ENCODE measurements at places on chromosomes 3 and 15.

GRCh38 chr3:146865175-146865755 lies 260.1 kb upstream of the PLSCR5 start:
- peak; percentile 13 for DNase-seq

DNA sequence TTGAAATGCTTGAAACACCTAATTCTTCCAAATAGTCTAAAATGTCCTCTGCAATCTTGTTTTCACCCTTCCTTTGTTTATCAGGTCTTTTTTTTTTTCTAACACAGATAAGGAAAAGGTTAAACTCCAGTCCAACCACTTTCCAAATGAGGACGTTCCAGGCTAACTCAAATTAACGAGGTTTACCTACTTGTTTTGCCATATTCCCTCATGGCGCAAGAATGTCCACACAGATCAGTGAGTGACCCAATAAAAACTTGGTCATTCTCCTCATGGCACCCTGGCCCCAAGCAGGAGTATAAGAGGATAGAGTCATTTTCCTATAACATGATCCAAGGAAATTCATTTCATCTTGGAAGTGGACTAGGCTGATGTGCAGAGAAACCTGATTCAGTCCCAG lies 6.6 kb upstream of the LIPC start:
- peak; percentile 30 for DNase-seq

GRCh38 chr3:181326637-181327223 lies 337.2 kb upstream of the DNAJC19 start:
- peak; percentile 37 for DNase-seq

DNA sequence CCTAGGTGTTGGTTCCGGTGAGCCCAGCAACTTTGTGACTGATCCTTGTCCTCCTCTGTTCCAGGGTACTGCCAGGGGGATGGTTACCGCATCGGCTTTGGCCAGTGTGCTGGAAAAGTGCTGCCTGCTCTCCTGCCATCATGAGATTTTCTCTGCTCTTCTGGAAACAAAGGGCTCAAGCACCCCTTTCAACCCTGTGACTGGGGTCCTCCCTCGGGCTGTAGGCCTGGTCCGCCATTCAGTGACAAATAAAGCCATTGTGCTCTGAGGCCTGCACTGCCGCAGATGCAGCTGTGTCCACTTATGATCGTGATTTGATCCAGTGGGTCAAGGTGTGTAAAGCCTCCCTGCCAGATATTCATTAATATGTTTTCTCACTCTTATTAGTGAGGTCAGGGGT lies 33.3 kb downstream of the FAH start:
- DNase-seq: no peak

DNA sequence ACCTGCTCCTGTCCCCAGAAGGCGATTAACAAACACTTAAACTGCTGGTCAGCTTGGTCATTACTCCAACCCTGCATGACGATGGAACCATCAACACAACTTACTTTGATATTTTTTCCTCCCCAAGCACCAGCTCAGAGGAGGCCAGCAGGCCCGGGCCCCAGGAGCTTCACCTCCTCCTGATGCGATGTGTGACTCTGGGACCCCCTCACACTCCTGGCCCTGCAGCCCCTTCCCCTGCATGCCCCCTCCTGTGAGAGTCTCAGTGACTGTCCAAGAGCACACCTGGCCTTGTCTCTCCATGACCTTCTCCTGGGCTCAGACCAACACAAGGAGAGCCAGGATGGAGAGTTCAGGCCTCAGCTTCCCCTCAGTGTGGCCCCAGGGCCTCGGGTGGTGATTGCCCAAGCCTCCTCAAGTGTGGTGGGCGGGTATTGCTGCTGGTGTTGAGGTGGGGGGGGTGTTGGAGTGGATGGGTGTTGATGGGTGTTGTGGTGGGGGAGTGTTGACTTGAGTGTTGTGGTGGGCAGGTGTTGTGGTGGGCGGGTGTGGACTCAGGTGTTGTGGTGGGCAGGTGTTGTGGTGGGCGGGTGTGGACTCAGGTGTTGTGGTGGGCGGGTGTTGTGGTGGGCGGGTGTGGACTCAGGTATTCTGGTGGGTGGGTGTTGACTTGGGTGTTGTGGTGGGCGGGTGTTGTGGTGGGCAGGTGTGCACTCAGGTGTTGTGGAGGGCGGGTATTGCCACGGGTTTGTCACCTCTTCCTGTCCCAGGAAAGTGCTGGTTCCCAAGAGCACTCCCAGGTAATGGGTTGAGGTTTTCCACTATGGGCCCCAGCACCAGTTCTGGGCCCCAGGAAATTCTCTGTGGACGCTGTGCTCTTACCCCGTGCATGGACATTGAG lies 68.1 kb downstream of the TFRC start:
- no peak for DNase-seq

- DNase-seq: no peak
Measured at GRCh38 chr15:66955871-66956585, 109.4 kb upstream of the SMAD3 start.

- no peak for DNase-seq
Measured at GRCh38 chr3:75342425-75342824, 321.7 kb upstream of the FRG2C start.

DNA sequence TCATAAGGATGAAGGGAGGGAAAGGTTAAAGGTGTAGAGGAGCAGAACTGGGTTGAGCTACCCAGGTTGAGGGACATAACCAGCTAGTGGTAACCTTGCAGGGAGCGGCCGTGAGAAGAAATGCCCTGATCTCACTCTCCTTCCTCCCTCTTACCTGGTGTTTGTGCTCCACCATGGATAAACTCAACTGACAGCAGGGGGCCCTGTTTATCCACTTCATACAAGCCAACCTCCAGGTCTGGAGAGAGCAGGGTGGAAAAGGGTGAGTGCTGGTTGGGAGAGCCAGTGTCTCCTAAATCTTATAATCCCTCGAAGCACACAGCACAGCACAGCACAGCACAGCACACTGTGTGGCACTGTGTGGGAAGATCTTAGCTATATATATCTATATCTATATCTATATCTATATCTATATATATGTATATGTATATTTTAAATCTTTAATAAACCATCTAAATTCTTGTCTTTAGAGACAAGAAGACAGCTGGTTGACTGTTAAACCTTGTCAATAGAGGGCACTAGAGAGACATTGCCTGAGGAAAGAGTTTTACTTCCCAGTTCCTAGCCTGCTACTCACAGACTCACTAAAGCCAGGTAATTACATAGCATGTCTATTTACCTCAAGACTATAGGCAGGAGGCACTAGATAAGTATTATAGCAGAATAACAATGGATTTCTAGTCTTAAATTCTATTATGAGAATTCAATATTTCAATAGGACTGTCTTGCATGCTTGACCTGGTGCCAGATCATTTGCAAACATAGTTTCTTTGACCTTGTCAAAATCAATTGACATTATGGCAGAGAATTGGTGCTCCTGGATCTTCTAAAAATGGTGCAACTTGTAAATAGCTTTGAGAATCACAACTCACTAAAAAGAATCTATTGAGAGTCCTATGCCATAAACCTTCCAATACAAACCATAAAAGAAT lies 21.7 kb upstream of the FMN1 start:
- peak; percentile 58 for DNase-seq

GRCh38 chr3:196554205-196554604 lies 14.1 kb downstream of the WDR53 start:
- DNase-seq: no peak

- peak; percentile 60 for DNase-seq
Measured at GRCh38 chr3:61927332-61927731, 366.0 kb downstream of the PTPRG start.

DNA sequence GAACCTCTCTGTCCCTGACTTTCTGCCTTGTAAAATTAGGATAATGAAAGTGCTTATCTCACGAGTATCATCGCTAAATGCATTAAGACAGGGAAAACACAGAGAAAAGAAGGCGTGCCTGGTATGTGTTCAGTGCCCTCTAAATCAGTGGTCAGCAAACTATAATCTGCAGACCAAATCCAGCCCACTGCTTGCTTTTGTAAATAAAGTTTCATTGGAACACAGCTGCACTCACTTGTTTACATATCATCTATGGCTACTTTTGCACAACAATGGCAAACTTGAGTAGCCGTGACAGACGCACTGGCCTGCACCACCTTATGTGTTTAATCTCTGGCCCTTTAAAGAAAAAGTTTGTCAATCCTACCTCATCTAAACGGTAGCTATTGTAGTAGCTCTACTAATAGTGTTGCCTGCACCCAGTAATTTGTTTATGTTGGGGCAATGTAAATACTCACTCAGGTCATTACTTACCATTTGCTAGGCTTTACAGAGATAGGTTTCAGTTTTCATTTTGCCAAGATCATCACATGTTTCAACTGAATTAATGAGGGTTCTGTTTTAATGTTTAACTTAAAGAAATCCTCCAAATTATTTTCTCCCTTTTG lies 229.4 kb downstream of the FEZF2 start:
- DNase-seq: no peak

- no peak for DNase-seq
Measured at GRCh38 chr3:121817753-121818152, 17.1 kb downstream of the IQCB1 start.

- no peak for DNase-seq
Measured at GRCh38 chr3:141810161-141810560, 47.0 kb downstream of the GRK7 start.

DNA sequence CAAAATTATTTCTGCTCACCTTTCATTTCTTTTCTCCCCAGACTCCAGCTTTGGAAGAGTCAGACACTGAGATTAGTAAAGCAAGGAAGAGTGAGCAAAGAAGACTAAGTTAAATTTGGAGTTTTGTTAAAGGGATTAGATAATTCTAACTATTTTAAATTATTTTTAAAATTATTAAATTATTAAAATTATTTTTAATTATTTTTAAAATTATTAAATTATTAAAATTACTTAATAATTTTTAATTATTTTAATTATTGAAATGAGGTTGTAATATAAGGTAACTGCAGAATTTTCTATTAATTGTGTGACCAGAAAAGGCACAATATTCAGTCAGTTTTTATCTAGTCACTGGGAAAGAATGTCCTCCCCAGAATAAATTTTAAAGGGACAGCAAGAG lies 185.0 kb upstream of the EOMES start:
- no peak for DNase-seq

DNA sequence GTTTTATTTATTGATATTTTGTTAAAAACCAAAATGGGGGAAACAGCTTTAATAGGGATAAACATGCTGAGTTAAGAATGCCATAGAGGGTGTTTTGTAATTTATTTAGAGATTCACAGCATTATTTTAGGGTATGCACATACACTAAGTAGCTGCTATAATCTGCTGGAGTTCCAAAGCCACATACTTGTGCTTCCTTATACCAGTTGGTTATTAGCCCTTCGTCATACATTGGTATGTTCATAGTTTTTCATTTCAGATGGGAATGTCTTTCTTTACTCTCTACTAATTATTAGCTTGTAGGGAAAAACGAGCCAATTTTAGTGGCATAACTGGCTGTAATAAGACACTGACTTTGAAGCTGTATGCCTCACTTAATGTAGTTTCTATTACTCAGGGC lies 74.9 kb downstream of the PFN2 start:
- DNase-seq: no peak

GRCh38 chr3:183464480-183464879 lies 36.1 kb upstream of the MCF2L2 start:
- peak; percentile 23 for DNase-seq

DNA sequence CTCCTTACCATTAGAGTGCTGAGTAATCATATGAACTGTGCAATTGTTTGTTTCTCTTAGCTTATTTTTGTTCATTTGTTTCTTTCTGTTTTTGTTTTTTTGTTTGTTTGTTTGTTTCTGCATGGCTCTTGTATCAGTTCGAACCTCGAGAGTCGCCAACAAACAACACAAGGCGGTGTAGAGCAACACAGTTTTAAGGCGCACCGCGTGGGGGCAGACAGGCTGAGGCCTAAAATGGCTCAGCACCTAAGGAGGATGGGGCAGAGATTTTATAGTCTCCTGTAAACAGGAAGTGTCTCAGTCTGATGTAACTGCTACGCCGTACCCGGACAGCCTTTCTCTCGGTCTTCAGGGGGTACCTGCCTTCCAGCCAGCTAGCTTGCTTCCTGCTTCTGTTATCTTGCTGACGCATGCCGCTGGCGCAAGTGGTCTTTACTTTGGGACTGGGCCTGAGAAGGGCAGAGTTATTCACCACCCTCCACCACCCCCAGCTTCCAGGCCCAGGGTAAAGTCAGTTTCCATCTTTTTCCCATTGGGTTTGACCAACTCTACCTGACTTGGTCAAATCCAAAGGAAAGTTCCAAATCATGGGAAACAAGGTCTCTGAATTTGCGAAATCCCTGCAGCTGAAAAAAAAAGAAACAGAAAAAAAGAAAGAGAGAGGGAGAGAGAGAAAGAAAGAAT lies 25.8 kb upstream of the MFGE8 start:
- DNase-seq: no peak

DNA sequence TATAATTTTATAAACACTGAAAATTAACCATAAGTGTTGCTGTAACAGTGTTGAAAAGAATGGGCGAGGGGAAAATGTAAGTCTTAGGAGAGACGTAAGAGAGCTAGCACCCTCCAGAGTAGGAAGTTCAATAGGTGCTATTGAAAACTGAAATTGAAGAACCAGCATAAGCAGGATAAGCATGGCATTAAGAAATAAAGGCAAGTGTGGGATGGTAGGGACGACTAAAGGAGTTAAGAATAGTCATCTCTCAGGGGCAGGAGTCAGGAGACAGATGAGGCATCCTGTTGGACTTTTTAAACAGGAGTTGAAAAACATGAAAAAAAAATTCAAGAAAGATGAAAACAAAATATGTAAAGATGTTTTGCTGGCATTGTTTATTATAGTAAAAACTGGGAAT lies 43.5 kb downstream of the ABHD2 start:
- DNase-seq: no peak

DNA sequence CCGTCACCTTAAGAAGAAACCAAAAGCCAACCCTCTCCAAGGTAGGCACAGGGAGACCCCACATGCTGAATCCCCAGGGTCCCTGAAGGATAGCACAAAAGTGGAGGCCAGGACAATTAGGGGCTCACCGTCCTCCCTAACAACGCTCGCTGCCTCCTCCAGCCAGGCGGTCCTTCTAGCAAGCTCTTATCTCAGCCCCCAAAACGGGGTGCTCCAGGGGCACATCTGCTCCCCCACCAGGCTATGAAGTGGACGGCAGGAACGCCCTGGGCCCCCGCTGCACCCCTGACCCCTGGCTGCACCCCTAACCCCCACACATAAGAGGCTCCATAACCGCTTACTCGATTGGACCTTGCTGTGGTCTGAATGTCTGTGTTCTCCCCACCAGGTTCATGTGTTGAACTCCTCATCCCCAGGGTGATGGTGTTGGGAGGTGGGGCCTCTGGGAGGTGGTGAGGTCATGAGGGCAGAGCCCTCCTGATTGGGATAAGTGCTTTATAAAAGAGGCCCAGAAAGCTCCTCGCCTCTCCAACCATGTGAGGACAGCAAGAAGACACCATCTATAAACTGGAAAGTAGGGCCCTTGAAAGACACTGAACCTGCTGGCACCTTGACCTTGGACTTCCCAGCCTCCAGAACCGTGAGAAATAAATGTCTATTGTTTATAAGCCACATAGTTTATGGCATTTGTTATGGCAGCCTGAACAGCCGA lies 153.3 kb downstream of the NUP210 start:
- no peak for DNase-seq

DNA sequence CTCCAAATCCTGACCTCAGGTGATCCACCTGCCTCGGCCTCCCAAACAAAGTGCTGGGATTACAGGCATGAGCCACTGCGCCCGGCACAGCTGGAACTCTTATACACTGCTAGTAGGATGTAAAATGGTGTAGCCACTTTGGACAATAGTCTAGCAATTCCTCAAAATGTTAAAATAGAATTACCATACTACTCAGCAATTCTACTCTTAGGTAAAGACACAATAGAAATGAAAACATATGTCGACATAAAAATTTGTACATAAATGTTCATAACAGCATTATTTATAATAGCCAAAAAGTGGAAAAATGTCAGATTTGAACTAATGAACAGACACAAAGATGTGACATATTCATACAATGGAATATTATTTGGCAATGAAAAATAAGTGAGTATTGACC lies 33.4 kb downstream of the RAD18 start:
- DNase-seq: no peak

Measured in hepatocyte (in vitro differentiated cells).